BJ (cell line): ENCODE measurements at places on chromosomes 2 and 18.

- DNase-seq: no peak
Observed at GRCh38 chr2:232887171-232887850, 17.2 kb downstream of the SNORC start.

DNA sequence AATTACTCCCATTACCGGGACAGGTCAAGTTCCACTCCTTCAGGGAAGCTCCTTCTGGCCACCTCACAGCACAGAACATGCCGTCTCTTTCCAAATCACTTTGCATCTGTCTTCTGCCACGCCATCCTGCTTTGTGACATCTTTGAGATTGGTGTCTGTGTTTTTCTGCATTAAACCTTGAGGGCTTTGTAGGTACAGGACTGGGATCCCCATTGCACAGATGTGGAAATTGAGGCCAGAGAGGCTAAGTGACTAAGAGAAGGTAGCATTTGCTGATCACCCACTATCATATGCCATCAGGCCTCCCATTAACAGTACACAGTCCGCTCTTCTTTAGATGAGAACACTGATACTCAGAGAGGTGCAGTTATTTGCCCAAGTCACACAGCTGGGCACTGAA, 9.5 kb upstream of the CYP27C1 start:
- no peak for DNase-seq

DNA sequence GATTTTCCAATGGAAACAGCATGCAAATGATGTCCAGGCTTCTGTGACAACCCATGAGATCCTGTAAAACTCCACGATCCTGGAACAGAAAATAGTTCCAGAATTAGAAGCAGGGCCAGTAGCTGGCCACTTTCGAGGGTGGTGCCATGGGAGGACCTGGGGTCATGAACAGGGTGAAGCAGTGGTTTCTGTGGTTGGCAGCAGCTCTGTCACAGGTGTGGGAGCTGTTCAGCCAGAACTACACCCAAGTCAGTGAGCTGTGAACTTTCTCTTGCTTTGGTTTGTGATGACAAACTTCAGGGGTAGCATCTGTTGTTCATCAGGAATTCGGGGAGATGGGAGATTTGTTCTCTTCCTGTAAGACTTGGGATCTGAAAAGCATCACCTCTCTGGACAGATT, 314.4 kb upstream of the NT5C1B start:
- DNase-seq: no peak

GRCh38 chr2:12202313-12203075, 456.1 kb downstream of the LPIN1 start:
- no peak for DNase-seq

- DNase-seq: no peak
Observed at GRCh38 chr2:48137829-48138228, 231.5 kb upstream of the FBXO11 start.

DNA sequence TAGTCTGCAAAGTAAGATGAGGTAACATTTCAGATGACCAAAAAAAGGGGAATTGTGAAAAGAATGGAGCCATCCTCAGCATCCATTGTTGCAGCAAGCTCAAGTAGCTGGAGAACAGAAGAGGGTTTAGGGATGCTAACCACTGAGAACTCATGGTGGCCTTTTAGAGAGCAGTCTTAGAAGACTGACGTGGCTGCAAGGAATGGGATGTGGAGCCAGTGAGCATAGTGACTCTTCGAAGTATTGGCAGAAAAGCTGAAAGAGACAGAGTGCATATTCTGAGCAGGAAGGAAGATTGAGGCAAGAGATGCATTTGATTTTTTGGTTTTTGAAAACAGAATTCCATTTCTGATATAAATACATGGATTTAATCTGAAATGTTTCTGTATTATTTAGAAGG, 151.2 kb downstream of the UBE2E3 start:
- no peak for DNase-seq

GRCh38 chr2:174012347-174013314, 47.5 kb upstream of the SP3 start:
- no peak for DNase-seq

DNA sequence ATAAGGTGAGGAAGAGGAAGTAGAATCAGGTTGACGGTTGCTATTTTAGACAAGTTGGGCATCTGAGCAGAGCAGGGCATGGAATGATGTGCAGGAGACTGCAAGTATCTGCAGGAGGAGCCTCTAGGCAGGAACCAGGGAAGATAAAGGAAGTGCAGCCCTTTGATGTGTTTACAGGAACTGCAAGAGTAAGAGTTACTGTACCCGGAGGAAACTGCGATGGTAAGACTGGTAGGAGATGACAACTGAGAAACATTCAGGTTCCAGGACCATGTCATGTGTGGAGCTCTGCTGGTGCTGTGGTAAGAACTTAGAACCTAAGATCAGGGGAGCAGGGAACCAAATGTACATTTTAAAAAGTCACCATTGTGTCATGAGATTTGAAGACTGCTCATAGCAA, 134.3 kb upstream of the STON1 start:
- DNase-seq: no peak

GRCh38 chr18:12886498-12887126, 2.6 kb upstream of the PTPN2 start:
- no peak for DNase-seq

DNA sequence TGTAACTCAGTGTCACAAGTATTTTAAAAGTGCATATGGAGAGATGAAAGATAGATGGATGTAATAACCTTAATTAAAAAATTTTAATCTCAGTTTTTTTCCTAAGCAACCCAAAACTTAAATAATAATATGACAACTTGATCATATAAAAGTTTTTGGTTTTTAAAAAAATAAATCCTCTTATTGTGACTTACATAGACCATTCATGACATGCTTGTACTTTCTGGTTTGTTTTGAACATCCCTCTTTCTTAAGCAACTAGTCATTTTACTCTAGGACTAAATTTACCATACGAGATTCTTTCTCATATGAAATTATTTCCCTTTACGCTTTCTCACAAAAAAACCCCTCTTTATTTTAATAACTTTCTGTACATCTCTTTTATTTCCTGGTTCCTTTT, 6.5 kb upstream of the PLA2R1 start:
- DNase-seq: no peak

GRCh38 chr2:57022496-57022895, 838.7 kb downstream of the CCDC85A start:
- no peak for DNase-seq

DNA sequence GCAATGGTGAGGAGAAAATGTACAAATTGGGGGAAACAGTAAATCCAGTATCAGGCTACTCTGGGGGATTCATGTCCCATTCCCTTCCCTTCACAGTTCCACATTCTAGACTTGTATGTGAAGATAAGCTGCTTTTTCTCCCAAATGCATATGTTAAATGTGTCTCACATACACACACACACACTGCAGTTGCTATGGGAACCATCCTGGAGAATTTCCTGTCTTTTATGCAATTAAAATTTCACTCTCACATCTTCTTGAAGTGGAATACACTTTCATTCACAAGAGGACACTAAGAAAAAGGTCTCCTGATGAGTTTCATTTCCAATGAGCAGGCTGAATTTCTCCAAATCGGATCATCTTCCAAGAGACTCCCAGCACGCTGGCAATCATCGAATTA, 366.0 kb downstream of the LRATD1 start:
- DNase-seq: no peak

- DNase-seq: no peak
Observed at GRCh38 chr2:127305990-127306585, 12.1 kb upstream of the ERCC3 start.

- DNase-seq: no peak
Observed at GRCh38 chr2:98028931-98029717, 33.4 kb upstream of the TMEM131 start.

- DNase-seq: no peak
Observed at GRCh38 chr2:234111523-234111922, 61.0 kb downstream of the SPP2 start.
